Cardiac atrium fibroblast (primary cell): ENCODE measurements at places on chromosomes 4 and X. TPM values are rescaled to one million over a fixed set of nuclear protein-coding genes. Genes with fewer than 3 reads are reported as not detected.

Gene RADX
- 0.16 TPM in 1 of 2 replicates, not detected in the other for total RNA-seq

Gene NCAPG
- 7.6 and 10.7 TPM in 2 replicates for total RNA-seq

Gene LEF1
- total RNA-seq: 1.3 TPM in 1 of 2 replicates, not detected in the other

Gene IL2RG
- total RNA-seq: not detected in 2 replicates

Gene MAGEB6B
- not detected in 2 replicates for total RNA-seq

Gene TMEM255A
- not detected in 2 replicates for total RNA-seq

Gene BMPR1B
- 0.18 and 0.32 TPM in 2 replicates for total RNA-seq

Gene SLC34A2
- total RNA-seq: 0.16 TPM in 1 of 2 replicates, not detected in the other

Gene GYG2
- 5.2 and 16.5 TPM in 2 replicates for total RNA-seq

Gene DEFB131A
- total RNA-seq: not detected in 2 replicates

Gene MAGEA2
- total RNA-seq: not detected in 2 replicates

Gene GABRE
- 5.2 and 28.0 TPM in 2 replicates for total RNA-seq

Gene SRPK3
- total RNA-seq: 0.72 TPM in 1 of 2 replicates, not detected in the other

Gene CCNA2
- 16.8 and 23.0 TPM in 2 replicates for total RNA-seq

Gene NR0B1
- total RNA-seq: not detected in 2 replicates

Gene TMEM35A
- 0.32 and 1.4 TPM in 2 replicates for total RNA-seq

Gene DIPK2B
- total RNA-seq: 0.54 and 3.2 TPM in 2 replicates

Gene STARD8
- total RNA-seq: 1.9 and 2.3 TPM in 2 replicates

Gene TMPRSS11B
- not detected in 2 replicates for total RNA-seq

Gene HCCS
- 14.6 and 17.3 TPM in 2 replicates for total RNA-seq

Gene UGT2B17
- total RNA-seq: not detected in 2 replicates

Gene ZFP92
- 0.81 and 1.4 TPM in 2 replicates for total RNA-seq

Gene LANCL3
- under 0.01 and 1.6 TPM in 2 replicates for total RNA-seq

Gene RIPPLY1
- not detected in 2 replicates for total RNA-seq

Gene SORCS2
- 0.16 and 0.18 TPM in 2 replicates for total RNA-seq

Gene RHOXF2
- not detected in 2 replicates for total RNA-seq

Gene CT45A3
- not detected in 2 replicates for total RNA-seq
